Subcutaneous adipose tissue (tissue), 4 donors: ENCODE measurements at places on chromosomes 2 and 18. TPM values are rescaled to one million over a fixed set of nuclear protein-coding genes. Genes with fewer than 3 reads are reported as not detected.

LGALSL gene
- total RNA-seq: 10.5 TPM

SPDYA gene
- total RNA-seq: 3.3 TPM

HTR2B gene
- total RNA-seq: 0.88 TPM

GDF7 gene
- total RNA-seq: 0.19 TPM

NGEF gene
- total RNA-seq: 0.16 TPM

MPPE1 gene
- total RNA-seq: 27.1 TPM
